ENCODE measurements at places on chromosomes 3 and 15.
A peak's percentile ranks its signal among the peaks of the same experiment; 100 is the strongest.

DNA sequence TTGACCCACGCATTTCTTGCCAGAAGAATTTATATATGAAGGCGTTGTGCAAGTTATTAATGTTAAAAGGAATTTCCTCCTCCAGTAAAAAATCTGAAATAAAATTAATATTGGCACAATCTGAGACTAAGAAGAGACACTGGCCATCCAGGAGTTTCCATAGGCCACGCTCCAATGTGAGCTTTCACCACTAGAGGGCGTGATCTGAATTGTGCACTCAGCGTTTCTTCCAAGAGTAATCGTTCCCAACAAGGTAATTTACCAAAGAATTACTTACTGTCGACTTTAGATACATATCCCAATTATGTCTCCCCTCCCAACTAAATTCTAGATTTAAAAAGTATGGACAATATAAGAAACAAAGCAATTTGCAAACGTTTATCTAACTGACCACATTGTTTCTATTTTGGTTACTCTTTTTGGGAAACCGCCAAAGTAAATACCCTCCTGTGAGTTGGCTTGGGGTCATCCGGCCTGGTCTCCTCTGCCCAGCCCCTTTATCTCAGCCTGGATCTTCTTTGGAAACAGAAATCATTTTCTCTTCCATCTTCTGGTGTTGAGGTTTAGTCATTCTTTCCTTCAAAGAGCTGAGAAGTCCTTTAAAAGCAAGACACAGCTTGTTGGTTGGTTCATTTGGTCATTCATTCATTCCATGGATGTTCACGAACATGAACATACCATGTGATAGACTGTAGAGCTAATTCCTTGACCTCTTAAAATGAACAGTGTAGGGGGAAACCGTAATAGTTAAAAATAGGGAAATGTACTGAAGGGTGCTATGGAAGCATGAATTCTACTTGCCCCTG, 26.2 kb downstream of the POLR2M start:
- DNase-seq = peak; percentile 46

DNA sequence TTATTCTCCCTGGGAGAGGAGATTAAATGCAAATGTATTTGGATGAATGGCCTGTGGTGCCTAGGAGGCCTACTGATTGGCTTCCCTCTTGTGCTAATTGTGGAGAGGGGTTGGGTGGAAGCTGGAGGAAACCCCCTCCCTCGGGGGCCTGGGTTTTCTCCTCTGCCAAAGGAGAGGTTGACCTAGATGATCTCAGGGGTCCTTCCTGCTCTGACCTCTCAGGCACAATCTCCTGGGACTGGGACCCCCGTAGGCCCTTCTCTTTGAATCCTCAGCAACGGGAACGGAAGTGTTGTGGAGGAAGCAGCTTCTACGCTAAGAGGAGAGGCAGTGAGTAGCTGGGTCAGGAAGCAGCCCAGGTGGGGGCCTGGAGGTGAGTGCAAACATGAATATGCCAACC, 40.5 kb upstream of the MAGEF1 start:
- no peak for DNase-seq

GRCh38 chr3:138740072-138740471, 94.7 kb downstream of the PIK3CB start:
- DNase-seq = no peak

DNA sequence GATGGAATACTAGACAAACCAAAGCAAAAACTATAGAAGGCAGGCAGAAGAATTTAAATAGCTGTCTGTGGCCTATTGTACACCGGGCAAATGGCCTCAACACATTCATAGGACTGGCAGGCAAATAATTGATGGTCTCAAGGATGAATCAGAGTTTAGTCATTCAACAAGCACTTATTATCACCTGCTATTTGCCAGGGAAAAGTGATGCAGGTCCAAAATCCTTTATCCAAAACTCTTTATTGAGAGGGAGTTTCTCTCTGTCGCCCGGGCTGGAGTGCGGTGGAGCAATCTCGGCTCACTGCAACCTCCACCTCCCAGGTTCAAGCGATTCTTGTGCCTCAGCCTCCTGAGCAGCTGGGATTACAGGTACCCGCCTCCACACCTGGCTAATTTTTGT, 2.3 kb downstream of the EIF2AK4 start:
- no peak for DNase-seq

GRCh38 chr15:67181221-67181639, 73.2 kb downstream of the AAGAB start:
- DNase-seq = no peak

GRCh38 chr15:37102305-37103162, 2.2 kb upstream of the MEIS2 start:
- DNase-seq = no peak

GRCh38 chr3:44030285-44030684, 211.4 kb upstream of the TOPAZ1 start:
- no peak for DNase-seq

- DNase-seq = no peak
Observed at GRCh38 chr3:3633761-3634160, 165.5 kb upstream of the LRRN1 start.

DNA sequence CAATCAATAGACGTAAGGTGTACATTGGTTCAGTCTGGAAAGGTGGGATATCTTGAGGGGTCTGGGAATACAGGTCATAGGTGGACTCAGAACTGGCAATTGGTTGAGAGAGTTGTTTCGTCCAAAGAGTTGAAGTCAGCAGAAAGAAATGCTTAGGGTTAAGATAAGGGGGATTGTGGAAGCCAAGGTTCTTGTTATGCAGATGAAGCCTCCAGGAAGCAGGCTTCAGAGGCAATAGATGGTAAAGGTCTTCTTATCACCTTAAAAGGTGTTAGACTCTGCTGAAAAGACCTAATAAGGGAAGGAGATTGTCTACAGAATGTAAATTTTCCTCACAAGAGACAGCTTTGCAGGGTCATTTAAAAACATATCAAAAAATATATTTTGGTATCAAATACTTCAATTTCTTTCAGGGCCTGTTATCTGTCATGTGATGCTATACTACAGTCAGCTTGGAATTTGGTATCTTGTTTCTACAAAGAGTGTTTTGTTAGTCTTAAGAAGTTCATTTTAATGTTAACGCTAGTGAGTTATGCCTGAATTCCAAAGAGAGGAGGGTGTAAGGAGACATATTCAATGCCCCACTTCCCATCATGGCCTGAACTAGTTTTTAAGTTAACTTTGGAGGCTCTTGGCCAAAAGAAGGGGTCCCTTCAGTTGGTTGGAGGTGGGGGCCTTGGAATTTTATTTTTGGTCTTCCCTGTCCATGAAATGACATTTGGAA, 378.2 kb upstream of the ROBO2 start:
- no peak for DNase-seq

- no peak for DNase-seq
Observed at GRCh38 chr15:76963596-76963995, 31.3 kb upstream of the PSTPIP1 start.

All from NCI-H1436 (cell line).